Activated CD8-positive, alpha-beta memory T cell treated with anti-CD3 and anti-CD28 coated beads, Interleukin-2, amount 50 U/mL, for 4 hours (primary cell): ENCODE measurements at places on chromosomes 2 and 18.
A peak's percentile ranks its signal among the peaks of the same experiment; 100 is the strongest.

- no peak for DNase-seq
Measured at GRCh38 chr18:43627848-43628530, 350.7 kb upstream of the SYT4 start.

DNA sequence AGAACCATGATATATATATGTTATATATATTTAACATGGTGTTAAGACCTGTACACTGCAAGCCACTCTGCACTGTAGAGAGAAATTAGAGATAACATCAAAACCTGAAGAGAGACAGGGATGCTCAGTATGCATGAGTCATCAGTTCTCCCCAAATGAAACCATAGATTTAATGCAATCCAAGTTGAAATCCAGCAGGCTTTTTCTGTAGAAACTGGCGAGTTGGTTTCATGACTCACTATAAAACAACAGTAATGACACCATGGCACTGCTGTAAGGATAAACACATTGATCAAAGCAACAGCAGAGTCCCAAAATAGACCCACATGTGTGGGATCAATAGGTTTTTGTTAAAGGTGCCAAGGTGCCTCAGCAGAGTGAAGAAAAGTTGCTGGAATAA is 65.8 kb downstream of the RTP5 start:
- no peak for DNase-seq

DNA sequence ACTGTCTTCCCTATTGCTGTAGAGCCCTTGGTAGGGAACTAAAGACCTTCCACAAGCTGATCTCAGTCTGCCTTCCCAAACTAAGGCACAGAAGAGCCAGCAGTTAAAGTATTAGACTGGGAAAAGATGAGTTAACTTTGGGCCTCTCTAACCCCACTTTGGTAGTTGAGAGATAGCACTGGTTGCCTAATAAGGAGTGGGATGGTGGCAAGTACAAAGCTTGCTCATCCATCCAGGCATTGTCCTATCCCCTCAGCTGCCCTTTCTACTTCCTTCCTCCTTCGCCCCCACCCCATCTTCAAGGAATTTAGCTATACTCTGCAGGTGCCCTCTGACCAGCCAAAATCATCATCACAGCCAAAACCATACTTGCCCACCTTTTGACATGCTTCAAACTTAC is 22.2 kb upstream of the AFTPH start:
- DNase-seq = no peak

DNA sequence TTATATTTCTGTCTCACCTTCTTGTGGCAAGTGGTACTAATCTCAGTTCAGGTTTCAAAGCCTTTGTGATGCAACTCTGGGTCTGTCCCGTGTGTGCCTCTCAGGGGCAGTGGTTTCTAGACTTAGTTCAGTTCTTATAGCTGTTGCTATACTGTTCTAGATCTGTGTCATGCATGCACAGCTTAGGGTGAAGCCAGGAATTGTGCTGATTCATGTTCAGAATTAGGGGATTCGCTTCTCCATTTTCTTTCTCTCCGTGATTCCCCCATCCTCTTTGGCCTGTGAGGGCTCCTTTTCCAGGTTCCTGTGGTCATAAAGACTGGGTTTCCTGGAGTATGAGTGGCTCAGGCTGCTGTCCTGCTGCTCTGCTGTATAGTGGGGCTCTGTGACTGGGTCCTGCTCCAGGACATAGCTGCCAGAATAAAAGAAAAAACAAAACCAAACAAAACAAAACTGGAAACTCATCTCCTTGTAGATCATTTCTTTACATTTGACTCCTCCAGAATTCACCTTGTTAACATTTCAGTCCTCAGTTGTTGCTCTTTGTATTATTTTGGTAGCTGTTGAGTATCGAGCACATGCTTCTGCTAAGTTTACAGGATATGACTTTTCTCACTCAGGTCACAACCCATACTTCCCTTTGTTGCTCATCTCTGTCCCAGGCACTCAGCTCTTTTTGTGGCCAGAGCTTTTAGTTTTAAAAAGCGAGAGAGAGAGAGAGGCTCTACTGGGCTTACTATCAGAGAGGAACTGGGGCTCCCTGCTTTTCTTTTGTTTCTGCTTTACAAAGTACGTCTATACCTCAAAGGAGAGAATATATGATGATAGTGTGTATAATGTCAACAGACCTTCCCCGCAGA is 34.2 kb downstream of the CERS6 start:
- DNase-seq = peak; percentile 27

DNA sequence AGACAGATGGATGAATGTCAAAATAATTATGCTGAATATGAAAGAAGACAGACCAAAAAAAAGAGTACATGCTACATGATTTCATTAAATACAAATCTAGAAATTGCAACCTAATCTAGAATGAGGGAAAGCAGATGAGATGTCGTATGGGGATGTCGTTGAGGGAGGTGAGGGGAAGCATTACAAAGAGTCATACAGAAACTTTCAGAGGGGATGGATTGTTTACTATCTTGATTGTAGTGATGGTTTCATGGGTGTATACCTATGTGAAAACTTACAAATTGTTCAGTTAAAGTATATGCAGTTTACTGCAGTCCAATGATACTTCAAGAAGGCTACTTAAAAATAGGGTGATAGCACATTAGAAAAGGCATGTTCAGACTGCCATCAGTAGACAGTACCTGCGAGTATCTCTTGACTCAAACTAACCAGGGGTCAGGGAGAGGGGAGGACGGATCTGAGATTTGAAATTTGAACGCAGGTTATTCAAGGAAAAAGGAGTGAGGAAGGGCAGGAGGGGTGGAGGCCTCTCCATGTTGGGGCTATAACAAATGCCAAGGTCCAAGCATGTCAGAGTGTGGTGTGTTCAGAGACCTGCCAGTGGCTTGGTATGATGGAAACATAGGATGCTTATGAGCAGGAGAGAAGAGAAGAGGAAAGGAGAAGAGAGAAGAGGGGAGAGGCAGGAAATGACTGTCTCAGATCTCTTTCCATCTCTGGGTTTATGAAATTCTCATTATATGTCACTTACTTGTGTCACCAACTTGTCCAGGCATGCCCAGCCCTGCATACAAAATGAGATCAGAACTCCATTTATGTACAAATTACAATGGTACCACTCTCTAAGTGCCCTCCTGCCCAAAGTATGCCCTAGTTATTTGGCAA is 257.3 kb upstream of the CXCR4 start:
- DNase-seq = no peak

DNA sequence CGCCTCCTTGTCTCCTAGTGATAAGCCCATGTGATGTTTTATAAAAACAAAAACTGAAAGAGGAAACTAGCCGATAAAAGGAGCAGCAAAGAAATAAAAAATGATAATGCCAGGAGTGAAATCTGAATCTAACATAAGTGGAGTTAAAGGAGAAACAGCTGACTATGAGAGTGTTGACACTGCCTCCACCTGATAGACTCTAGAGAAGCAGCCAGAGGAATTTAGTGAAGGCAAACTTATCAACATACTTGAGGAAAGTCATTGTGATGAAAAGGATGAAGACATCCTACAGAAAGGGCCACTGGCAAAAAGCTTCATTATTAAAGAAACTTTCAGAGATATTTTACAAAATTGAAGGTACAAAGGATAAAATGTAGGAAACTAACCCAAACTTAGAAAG is 1.9 kb downstream of the M1AP start:
- DNase-seq = no peak

- DNase-seq = no peak
Measured at GRCh38 chr2:196224756-196225155, 53.4 kb upstream of the STK17B start.

DNA sequence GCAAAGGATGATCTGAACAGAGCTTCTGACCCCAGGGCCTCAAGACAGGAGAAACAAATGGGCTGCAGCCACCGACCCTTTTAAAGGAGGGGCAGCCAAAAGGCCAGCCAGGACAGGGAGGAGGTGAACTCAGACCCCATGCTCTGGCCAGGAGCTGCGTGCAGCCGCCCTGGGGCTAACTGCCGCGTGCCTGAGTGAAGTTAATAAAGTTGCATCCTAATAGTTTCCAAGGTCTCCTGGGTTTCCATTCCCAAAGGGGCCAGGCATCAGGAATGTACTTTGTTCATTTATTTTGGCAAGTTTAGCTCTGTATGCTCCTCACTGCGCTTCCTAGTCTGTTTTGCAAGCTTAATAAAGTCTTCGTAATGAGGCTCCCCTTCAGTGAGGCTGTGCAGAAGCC is 60.7 kb downstream of the EN1 start:
- no peak for DNase-seq

- DNase-seq = no peak
Measured at GRCh38 chr2:46647766-46648742, 168.7 kb downstream of the TMEM247 start.

DNA sequence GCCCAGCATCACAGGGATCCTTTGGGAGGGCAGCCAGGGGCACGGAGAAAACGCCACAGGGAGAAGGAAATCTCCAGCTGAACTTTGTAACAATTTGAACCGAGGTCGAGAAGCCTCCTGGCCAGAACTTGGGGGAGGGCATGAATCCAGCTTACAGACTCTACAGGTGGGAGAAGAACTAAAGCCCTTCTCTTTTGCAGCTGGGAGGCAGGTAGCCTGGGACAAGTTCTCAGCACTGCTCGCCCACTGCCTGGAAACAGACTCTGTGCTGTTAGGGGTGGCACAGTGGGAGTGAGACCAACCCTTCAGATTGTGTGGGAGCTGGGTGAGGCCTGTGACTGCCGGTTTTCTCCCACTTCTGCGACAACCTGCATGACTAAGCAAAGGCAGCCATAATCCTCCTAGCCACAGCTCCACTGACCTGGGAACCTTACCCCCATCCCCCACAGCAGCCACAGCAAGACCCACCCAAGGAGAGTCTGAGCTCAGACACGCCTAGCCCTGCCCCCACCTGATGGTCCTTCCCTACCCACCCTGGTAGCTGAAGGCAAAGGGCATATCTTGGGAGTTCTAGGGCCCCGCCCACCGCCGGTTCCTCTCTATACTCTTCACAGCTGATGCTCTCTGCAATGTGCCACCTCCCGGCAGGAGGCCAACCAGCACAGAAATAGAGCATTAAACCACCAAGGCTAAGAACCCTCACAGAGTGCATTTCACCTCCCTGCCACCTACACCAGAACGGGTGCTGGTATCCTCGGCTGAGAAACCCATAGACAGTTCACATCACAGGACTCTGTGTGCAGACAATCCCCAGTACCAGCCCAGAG is 136.0 kb upstream of the SIX2 start:
- no peak for DNase-seq

DNA sequence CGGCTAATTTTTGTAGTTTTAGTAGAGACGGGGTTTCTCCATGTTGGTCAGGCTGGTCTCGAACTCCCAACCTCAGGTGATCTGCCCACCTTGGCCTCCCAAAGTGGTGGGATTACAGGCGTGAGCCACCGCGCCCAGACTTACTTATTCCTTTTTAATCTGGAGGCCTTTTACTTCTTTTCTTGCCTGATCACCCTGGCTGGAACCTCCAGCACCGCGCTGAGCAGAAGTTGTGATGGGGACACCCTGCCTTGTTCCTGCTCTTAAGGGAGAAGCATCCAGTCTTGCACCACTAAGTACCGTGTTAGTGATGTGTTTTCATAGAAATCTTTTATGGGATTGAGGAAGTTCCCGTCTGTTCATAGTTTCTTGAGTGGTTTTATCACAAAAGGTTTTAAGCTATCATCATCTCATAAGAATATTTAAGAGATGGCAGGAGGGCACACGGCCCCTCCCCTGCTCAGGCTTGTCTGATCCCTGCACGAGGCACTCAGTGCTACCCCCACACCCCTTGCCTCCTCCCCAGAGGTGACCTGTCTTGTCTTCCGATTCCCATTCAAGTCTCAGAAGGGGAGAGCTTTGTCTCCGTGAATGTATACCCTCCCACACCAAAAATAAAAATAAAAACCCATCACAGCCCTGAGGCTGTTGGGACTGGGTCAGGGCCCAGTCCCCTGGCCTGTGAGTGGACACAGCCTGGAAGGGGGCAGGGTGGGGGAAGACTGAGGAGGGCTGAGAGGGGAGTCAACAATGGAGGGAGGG is 65.3 kb upstream of the SMAD7 start:
- DNase-seq = no peak

- no peak for DNase-seq
Measured at GRCh38 chr2:236967499-236967783, 118.2 kb upstream of the COPS8 start.

DNA sequence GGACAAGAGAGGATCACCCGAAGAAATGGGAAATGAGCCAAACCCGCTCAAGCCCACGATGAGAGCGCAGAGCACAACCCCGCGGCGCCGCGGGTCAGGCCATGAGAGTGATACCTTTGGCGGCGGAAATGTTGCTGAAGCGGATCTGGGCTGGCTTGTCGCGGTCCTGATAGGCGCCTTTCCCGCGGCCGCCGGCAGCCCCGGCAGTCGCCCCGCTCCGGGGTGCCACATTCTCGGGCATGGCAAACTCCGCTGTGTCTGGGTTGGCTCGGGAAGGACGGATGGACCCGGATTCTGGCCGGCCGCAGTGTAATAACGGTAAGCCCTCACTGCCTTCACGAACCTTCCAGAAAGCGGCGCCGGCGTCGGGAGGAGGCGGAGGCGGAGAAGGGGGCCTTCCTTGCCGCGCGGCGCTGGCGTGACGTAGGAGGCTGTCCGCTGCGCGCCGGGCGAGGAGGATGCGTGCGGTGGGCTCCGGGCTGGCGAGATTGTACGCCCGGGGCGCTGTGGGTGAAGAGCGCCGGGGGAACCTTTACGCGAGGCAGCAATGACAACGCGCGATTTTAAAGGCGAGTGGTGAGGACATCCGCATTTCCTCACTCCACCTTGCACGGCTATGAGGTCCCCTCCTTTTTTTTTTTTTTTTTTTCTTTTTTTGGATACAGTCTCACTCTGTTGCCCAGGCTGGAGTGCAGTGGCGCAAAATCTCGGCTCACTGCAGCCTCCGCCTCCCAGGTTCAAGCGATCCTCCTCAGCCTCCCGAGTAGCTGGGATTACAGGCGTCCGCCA is at the start of gene CCT4:
Gene CCT4 (minus strand): TSS at position 390 of the 789 bp plus-strand sequence. CDS start 149 bp downstream, at position 241.
- DNase-seq = peak; percentile 87

GRCh38 chr2:170716851-170717598 is 1.9 kb downstream of the SP5 start:
- peak; percentile 34 for DNase-seq
